ENCODE measurements at places on chromosomes 16 and 17.
A peak's percentile ranks its signal among the peaks of the same experiment; 100 is the strongest.

DNA sequence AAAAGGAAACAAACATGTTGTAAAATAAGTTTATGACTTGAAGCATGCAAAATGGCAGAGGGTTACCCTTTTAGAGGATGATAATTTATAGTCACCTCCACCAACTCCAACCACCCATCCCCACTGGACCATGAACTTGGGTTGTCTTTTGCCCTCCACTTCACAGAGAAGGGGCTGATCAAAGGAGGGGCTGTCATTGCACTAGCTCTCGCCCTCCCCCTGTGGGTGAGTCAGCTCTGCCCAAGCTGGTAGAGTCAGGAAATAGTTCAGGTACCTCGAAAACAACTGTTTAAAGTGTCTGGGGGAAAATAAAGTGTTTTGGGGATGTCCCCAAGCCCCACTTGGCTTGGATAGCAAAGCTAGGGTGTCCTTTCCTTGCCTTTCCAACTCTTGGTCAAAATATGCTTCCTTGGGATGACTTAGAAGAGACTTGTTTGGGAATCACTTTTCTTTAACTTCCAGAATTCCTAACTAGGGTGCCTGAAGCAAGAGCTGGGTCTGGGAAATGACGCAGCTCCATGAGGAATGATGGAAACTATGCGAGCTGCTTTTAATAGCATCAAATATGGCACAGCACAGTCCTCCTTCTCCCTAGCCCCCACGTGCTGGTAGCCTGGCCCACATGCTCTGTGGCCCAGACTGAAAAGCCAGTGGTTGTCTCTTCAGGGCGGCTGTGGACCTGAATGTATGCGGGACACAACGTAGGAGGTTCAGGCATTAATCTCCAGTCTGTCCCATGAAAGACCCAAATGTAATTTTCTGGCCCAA lies 40.7 kb downstream of the TBX4 start:
- no peak for DNase-seq

DNA sequence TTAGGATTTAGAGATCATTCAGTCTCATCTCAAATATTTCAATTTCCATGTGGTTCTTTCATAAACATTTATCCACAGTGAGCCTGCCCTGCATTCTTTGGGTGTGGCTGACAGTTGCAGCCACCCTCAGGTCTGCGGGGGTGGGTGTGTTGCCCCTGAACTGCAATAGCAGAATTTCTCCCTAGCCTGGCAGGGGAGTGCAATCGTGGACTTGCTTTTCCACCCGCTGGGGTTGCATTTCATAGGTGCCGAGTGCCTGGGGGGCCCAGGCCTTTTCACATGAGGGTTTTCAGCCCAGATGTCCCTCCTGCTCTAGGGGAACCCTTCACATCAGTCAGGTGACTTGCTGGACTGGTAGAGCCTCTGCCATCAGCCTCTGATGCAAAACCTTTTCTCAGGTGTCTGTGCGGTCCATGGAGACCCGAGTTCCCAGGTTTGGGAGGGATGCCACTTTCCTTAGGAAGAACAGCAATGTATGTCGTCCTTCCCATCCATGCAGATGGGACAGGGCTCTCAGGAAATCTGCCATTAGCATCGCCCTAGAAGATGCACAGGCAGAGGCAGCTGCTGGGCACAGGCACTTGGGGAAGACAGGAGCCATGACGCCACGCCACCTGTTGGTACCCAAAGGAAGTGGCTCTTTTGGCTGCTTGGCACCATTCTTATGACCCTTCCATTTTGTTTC lies 2.4 kb upstream of the USP36 start:
- DNase-seq, result peak; percentile 1

DNA sequence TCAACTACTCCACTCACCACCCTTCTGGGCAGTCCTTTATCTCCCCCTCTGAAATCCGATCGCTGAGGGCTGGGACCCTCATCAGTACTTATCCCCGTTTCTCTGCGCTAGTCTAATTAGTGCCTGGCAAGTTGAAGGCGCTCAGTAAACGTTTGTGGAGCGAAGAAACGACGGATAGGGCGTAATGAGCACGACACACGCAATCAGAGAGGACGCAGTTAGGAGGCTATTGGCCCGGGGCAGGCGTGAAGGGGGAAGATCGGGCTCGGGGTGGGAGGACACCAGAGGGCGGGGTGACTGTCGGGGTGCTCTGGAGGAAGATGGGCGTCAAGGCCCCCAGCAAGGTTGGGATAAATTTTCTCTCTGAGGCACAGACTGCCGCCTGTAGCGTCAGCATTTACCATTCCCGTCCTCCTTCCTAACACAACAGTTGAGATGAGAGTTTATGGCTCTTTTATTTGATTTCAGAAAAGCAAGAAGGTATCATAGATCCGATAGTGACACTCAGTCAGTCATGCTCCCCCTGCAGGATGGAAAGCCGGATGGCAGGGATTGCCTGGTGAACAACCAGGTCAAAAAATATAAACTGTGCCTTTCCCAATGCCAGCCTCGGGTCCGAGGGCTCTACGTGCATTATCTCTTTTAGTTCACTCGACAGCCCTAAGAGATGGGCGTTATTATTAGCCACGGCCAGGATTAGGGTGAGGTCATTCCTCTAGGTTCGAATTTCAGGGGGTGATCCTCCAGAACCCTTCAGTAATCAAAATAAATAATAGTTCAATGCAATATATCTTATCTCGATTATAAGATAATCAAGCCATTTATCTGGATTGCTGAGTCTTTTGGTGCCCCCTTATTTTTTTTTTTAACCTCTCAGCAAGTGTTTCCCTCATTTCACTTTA lies 9.5 kb upstream of the ARL4D start:
- peak; percentile 48 for DNase-seq

GRCh38 chr16:86477642-86478041 lies 32.7 kb upstream of the FOXF1 start:
- DNase-seq, result no peak

DNA sequence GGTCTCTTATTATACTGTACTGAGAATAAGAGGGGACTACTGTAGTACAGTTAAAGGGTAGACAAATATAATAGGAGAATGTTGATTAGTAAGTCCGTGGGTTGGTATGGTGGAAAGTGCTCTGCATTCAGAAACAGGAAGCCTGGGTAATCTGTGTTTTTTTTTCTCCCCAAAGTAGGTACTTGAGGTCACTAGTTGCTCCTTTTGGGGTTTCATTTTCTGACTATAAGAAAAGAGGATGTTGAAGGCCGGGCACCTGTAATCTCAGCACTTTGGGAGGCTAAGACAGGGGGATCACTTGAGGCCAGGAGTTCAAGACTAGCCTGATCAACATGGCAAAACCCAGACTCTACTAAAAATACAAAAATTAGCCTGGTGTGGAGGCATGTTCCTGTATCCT lies 42.0 kb upstream of the MMD start:
- DNase-seq, result no peak

- DNase-seq, result peak; percentile 3
These were observed 88.7 kb downstream of the BMERB1 start for GRCh38 chr16:15523092-15523541.

GRCh38 chr17:82933911-82934310 lies 94.1 kb upstream of the ZNF750 start:
- DNase-seq, result no peak

DNA sequence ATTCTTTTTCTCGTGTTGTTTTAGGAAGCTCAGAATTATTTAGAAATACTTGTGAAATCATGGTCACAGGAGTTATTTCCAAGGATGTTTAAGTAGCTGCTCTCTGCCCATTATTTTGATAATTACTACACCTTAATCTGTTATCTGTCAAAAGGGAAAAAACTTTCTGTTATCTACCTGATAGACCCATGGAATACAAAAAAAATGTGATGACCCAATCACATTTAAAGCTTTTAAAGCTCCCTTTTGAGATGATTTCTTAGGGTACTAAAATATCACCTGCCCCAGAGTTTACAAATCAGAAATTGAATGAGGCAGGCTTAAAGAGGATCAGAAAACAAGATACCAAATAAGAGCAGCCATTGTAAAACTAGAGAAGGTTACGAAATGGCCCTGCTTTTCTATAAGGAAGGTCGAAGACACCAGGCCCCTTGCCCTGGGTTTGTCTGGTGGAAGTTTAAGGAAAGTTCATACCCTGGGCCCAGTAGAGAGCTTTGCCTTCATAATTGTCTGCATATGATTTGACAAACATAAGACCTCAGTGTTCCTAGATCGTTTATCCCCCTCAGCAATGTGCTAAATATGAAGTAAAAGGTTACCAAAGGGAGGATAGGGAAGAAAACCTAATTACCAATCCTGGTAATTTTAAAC lies 149.9 kb upstream of the TBX2 start:
- DNase-seq, result no peak

GRCh38 chr17:42659079-42659931 lies at the start of gene TUBG2:
TUBG2 (plus strand) TSS chr17:42659284; CDS start chr17:42659504, 220 bp downstream.
- DNase-seq, result peak; percentile 69

DNA sequence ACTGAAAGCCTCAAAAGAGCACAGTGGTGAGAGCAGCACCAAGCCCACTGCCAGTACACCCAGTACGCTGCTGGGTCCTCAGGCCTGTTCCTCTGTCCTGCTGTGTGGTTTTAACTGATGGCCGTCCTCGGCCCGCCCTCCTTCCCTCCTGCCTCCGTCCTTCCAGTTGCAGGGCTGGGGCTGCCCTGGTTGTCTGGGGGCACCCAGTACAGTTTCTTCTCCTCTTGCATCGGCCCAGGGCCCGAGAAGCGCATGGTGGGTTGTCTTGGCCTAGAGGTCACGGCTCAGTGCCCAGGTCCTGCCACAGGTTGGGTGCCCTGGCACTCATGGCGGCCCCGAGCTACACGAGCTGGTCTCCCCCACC lies 70.8 kb upstream of the KCTD5 start:
- DNase-seq, result no peak

DNA sequence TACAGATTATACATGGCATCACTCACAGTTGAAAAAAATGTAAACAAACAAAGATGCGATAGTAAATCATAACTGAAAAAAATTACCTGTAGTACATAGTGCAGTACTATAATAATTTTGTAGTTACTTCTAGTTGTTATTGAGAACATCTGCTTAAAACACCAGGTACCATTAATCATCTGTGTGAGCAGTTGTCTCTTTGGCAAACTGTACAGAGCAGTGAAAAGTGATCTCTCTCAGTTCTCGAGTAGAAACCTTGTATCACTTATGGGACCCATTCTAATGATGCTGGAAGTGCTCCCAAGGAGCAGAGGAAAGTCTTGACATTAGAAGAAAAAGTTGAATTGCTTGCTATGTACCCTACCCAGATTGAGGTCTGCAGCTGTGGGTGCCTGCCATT lies 8.9 kb upstream of the TENT4B start:
- no peak for DNase-seq

DNA sequence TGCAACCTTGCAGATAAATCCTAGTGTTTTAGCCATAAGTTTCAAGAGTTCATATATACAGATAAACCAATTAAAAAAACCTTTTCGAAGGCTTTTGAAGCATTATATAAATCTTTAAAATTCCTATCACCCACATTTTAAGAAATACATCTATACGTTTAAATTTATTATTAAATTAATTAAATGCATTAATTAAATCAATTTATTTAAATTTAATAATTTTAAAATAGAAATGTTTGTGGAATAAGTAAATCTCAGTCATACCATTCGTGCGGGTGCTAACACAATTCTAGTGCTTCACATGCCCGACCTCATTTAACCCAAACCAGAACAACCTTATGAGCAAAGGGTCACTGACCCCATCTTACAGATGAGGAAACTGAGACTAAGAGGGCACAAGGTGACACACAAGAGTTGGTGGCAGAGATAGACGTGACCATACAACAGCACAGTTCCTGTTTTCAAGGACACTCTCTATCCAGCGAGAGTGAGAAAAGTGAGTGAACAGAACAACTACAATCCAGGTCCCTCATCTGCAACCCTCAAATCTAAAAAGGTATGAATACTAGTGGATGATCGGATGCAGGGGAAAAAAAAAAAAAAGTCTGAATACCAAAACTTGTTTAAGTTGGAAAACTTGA lies 1.4 kb downstream of the NSMCE1 start:
- DNase-seq, result no peak

GRCh38 chr16:82042846-82043245 lies 7.8 kb downstream of the HSD17B2 start:
- no peak for DNase-seq

- DNase-seq, result no peak
These were observed 100.7 kb downstream of the CYLD start for GRCh38 chr16:50842589-50842988.

GRCh38 chr16:83568345-83568744 lies 239.4 kb upstream of the HSBP1 start:
- no peak for DNase-seq

DNA sequence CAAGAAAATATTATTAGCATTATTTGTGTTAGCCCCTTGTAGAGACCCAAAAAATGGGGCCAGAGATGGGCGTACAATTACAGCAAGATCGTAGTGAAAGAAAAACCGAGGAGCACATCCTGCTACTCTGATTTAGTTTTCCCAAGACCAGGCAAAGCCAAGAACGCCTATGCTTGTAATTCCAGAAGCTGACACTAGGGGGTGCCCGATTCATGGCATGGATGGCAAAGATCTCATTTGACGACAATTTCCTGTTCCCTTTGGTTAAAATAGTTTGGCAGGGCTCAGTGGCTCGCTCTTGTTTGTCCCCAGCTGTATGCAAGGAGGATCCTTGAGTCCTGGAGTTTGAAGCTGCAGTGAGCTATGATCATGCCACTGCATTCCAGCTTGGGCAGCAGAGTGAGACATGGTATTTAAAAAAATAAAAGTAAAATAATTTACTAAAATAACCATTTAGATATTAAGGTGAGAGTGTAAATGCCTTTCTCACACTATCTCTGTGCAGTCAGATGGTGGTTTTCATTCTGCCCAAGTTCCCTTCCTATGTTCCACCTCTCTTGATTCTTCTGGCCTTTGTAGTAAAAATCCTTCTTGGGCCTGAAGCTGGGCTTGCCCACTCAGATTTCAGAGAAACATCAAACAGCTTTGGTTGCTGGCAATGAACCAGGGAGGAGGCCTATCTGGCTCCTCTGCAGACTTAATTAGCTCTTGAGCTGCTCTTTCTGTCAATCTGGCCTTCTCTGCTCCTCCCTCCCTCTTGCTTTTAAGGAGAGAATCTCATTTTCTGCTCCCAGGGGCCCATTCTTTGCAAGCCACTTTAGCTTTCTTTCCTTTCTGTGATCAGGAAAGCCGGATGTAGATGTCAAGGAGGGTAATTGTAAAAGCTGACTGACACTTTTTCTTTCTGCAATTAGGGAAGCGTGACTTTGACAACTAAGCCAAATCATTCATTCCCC lies 31.2 kb downstream of the TMEM238L start:
- no peak for DNase-seq

GRCh38 chr17:588519-588918 lies 126.1 kb downstream of the VPS53 start:
- DNase-seq, result no peak

DNA sequence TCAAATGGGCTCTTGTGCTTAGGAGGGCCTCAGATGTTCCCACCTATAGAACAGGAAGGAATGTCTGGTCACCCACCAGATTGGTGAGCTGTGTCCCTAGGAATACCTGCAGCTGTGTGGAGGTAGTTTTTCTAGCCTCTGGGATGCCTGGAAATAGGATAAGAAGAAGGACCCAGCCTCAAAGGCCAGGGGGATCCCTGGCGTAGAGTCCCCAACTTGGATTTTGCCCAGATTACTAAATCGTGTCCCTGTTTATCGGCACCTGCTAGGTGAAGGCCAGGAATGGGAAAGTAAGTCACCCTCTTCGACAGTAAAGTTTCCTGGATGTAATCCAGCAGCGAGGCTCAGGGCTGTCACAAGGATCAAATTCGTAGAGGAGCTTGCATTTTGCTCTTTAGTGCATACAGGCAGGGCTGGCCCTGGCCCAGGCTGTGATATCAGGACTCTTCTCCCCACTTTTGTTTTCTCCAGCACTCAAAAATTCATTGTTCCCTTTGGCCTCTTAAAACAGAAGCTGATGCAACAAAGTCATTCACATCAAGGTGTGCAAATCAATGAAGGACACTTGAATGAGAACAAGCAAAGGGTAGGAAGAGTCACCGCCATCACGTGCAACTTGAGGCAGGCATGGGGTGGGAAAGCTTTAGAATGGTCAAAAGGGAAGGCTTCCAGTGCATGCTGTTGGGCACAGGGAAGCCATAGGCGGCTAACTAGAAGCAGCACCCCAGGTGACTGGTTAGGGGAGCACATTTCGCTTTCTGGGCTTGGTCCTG lies 7.5 kb downstream of the SLC13A2 start:
- DNase-seq, result peak; percentile 85
